NK-92 treated with Interleukin-12 subunit alpha and Interleukin-12 subunit beta, amount 100 ng/mL, for 24 hours (cell line): ENCODE measurements at places on chromosomes 16 and 17.

GRCh38 chr17:65553646-65554552, 7.5 kb downstream of the AXIN2 start:
- DNase-seq = no peak

- DNase-seq = no peak
Measured at GRCh38 chr16:14284371-14284770, 213.3 kb downstream of the MRTFB start.

DNA sequence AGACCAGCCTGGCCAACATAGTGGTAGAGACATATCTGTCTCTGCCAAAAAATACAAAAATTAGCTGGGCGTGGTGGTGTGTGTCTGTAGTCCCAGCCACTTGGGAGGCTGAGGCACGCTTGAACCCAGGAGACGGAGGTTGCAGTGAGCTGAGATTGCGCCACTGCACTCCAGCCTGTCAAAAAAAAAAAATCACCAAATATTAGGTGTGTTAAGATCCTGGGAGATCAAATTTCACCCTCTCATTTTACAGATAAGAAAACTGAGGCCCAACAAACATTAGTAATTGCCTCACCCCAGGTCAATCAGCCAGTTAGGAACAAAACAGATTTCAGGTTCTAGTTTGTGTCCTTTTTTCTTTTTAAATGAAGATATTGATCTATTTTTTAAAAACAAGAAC, 116.7 kb downstream of the MSI2 start:
- DNase-seq = no peak

GRCh38 chr16:85735225-85735635, 15.7 kb downstream of the C16orf74 start:
- no peak for DNase-seq

GRCh38 chr17:18070861-18071340, 16.8 kb upstream of the DRG2 start:
- DNase-seq = no peak

- DNase-seq = no peak
Measured at GRCh38 chr16:66133643-66134338, 232.7 kb upstream of the CDH5 start.

- DNase-seq = no peak
Measured at GRCh38 chr16:51034481-51035109, 116.5 kb downstream of the SALL1 start.

GRCh38 chr17:77772461-77772897, 186.0 kb upstream of the TNRC6C start:
- DNase-seq = peak; percentile 57

DNA sequence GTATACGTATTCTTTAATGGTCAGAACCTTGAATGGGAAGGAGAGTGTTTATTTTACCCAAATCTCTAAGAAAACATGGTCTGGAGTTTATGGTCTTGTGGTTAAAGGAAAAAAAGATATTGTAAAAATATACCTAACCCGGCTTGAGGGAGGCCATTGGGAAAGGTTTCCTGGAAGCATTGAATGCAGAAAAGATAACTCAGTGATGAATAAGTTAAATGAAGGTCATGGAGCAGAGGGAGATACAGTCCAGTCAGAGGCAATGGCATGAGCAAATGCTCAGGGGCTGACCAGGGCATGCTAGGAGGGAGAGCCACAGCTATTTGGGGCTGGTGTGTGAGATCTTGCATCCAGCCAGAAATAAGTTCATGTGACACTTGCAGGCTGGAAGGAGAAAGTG, 430.4 kb upstream of the CDH5 start:
- no peak for DNase-seq

GRCh38 chr17:82269882-82270500, 3.5 kb downstream of the CSNK1D start:
- no peak for DNase-seq

- DNase-seq = no peak
Measured at GRCh38 chr17:68595986-68596385, 5.2 kb downstream of the FAM20A start.

GRCh38 chr17:1082579-1082978, 85.7 kb downstream of the TIMM22 start:
- no peak for DNase-seq
